ENCODE measurements at places on chromosomes 2 and 18.
A peak's percentile ranks its signal among the peaks of the same experiment; 100 is the strongest.

DNA sequence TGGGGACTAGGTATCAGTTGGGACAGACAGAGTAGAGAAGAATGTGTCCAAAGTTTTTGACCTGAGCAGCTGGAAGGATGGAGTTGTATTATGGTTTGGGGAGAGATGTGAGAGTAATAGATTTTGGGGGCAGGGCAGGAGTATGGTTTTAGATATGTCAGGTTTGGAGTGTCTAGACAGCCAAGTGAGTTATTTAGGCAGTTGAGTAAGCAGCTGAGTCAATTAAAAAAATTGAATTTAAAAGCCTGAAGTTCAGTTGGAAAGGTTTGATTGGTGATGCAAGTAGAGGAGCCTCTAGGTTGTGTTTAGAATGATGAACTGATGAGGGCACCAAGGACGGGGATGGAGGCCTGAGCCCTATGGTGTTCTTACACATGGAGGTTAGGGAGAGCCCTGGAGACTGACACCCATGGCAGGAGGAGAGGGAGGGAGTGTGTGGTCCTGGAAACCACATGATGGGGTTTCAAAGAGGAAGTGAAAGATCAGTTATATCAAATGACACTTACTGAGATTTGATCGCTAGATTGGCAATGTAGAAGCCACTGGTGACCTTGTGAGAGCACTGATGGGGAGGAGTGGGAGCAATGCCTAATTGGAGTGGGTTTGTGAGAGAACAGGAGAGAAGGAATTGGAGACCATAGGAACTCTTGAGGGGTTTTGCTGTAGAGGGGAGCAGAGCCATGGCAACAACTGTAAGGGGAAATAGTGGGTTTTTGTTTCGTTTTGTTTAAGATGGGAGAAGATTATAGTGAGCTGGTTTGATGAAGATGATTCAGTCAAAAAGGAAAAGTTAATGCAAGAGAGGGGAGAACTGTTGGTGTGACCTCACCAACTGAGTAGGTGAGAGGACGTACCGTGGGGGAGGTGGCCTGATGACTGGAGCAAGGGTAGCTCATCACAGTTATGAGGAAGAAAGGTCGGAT is 10.3 kb downstream of the ITGA6 start:
- no peak for DNase-seq

GRCh38 chr2:70161069-70161534 is 29.7 kb downstream of the C2orf42 start:
- no peak for DNase-seq

- peak; percentile 85 for DNase-seq
These were observed 39.5 kb upstream of the CYP1B1 start for GRCh38 chr2:38115216-38116032.

GRCh38 chr2:45011121-45011520 is 1.9 kb upstream of the SIX2 start:
- no peak for DNase-seq

DNA sequence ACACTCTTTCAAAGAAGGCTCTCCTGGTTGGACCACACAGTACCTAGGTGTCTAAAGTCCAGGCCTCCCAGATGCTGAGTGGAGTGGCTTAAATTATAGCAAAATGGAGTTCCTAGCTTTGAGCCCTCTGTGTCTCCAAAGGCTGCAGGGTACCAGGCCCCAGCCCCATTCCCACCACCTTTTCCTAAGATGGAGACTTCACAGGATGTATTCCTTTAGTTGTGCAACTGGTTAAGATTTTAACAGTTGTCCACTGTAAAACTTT is 4.9 kb downstream of the SMAD7 start:
- DNase-seq: no peak

- no peak for DNase-seq
These were observed 37.4 kb upstream of the PPP1R1C start for GRCh38 chr2:181948227-181948626.

- no peak for DNase-seq
These were observed 61.3 kb upstream of the HDAC4 start for GRCh38 chr2:239462191-239462515.

DNA sequence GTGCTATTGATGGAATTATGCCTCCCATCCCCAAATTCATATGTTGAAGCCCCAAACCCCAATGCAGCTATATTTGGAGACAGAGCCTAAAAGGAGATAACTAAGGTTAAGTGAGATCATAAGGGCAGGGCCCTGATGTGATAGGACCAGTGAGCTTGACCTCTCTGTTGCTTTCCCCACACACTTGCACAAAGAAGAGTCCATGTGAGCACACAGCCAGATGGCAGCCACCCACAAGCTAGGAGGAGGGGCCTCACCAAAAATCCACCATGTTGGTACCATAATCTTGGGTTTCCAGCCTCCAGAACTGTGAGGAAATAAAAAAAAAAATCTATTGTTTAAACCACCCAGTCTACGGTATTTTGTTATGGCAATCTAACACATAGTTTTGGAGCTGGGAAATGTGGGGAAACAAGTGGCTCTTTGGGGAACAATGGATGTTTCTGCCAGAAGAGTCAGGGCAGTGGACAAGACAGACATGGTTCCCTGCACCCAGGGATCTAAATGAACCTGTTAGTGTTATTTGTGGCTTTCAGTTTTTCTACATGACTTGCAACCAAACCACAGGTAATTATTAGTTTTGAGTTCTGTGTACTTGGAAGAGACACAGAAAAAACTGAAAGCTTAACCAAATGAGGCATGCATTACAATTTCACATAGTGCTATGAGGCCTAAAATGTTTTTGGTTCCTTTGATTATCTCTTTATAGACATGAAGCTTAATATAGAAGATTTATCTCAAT is 259.1 kb downstream of the LTBP1 start:
- no peak for DNase-seq

GRCh38 chr2:214865400-214865799 is 55.9 kb upstream of the BARD1 start:
- DNase-seq: no peak

DNA sequence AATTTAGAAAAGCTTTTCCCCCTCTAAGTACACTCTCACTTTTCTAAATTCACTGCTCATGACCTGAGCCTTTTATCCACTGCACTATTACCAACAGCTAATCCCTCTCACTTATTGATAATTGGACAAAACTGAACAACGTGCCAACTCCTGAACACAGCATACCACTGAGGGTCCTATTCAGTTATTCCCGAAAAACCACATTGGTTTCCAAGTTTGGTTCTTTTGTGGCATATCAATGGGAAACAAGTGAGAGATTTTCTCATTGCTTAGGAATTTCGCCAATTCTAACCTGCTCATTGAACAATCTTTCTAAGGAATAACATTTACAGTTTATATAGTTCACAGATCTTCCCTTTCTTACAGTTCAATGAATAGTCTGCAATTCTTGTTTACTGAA is 977.4 kb downstream of the TMEM182 start:
- DNase-seq: no peak

DNA sequence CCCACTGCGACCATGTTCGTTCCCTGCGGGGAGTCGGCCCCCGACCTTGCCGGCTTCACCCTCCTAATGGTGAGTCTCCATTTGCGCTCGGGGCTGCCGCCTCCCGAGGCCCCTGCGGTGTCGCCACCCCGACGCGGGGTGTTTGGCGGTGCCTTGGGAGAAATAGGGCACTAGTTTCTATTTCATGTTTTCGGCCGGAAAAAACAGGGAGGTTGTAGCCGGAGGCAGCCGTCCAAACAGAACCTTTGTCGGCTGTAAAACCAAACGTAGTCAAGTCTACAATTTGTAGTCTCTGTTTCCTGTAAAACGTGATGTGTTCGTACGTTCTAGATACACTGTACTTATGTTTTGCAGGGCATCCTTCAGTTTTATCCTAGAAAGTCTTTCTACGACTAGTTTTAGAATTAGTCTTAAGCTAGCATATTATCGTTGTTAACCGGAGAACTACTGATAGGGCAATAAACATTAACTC is 290 bp downstream of the PSMG2 start:
- no peak for DNase-seq

- DNase-seq: peak; percentile 57
These were observed 9.0 kb downstream of the DTNB start for GRCh38 chr2:25664183-25664964.

- DNase-seq: no peak
These were observed 99.9 kb downstream of the PARD3B start for GRCh38 chr2:204645018-204645773.

DNA sequence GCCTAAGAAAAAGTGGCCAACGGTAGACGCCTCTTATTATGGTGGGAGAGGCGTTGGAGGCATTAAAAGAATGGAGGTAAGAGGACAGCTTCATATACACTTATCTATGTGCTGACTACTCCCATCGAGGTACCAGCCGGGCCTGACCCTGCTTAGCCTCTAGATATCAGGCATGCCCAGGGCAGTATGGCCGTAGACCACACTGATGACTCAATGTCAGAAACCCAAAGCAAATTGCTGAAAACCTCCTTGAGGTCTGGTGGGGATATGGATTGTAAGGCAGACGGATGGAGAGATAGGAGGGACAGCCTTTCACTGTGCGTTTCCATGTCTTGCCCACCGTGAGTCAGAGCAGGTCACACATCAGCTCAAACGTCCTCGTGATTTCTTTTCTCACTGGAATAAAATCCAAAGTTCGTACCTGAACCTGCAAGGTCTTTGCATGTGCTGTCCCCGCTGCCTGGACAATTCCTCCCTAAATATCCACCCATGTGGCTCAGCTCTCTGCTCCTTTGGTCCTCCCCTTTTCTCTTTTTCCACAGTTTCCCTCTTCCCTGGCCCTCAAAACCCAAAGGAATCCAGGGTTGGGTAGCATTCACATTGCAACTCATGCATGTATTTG is 168.9 kb downstream of the ANTXR1 start:
- no peak for DNase-seq

- no peak for DNase-seq
These were observed 653 bp upstream of the ABI2 start for GRCh38 chr2:203327582-203327900.

GRCh38 chr2:142853912-142854311 is 23.6 kb upstream of the KYNU start:
- DNase-seq: no peak

DNA sequence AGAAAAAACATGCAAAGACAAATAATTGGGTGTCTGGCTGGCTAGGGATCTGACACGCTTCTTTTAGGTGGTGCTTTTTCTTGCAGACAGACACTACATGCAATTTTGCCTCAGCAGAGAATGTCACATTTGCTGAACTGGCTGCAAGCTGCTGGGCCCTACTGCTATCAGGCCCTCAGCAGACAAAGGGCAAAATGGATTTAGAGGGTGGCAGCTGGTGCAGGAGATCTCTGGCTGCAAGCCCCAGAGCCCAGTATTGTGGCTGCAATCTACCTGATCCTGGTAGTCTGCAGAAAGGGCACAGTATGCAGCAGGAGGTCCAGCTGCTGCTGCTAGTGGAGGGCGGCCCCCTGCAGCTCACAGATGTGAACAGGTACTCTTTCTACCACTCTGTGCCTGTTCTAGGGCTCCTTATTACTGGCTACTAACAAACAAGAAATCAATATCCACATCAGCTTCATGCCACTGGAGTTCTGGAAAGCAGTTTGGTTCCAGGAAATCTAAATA is 796.7 kb upstream of the CELF4 start:
- no peak for DNase-seq

DNA sequence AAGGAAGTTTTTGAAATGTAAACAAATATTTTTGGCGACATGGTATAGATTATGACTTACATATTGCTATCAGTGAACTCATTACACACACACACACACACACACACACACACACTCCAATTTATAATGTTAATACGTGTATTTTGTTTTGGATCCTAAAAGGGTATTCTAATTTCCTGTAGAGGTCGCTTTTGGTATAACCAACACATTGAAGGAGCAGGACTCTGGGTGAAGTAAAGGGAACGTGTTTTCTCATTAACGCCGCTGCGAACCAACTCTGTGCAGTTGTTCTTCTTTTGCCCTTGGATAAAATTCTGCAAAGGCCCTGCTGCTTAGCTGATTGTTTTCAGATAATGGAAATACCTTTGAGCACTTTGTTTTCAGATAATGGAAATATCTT is 190.4 kb downstream of the PMAIP1 start:
- DNase-seq: no peak

DNA sequence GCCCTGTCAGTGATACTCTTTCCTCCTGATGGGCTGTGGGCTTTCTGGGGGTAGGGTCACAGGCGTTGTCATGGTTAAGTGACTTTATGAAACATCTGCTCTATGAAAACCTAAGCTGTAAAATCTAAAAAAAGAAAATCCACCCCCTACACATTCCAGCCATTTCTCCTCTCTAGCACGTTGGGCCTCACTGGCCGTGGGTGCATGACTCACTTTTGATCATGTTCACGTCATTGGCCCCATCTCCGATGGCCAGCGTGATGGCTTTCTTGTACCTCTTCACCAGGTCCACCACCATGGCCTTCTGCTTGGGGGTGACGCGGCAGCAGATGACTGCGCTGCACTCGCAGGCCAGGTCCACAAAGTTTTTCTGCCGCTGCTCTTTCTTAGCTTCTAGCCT is 39.3 kb upstream of the NARS1 start:
- no peak for DNase-seq

DNA sequence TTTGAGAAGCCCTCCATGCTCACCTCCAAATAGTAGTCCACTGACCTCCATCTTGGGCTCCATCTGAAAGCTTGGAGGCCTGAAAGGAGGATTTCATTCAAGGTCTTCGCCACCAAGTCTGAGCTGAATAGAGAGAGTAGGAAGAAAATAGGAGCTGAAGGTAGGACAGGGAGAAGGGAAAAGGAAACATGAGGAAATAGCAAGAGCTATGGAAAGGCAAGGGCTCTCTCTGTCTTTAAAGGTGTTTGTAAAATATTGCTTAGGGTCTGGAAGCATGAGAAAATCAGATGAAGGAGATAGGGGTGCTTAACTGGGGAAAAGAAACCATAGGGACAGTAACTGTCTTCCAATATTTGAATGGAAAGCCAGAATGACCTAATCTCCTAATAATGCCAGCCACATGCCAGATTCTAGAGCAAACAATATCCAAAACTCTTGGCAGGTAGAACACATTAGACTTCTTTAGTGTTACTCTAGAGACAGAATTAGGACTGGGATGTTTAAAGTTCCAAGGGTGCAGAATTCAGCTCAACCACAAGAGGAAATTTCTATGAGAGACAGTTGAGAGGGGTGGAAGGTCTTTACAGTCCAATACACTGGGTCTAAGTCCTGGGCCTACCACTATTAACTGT is 67.4 kb downstream of the NAB1 start:
- DNase-seq: no peak

GRCh38 chr2:173673640-173674039 is 291.5 kb downstream of the SP3 start:
- no peak for DNase-seq

DNA sequence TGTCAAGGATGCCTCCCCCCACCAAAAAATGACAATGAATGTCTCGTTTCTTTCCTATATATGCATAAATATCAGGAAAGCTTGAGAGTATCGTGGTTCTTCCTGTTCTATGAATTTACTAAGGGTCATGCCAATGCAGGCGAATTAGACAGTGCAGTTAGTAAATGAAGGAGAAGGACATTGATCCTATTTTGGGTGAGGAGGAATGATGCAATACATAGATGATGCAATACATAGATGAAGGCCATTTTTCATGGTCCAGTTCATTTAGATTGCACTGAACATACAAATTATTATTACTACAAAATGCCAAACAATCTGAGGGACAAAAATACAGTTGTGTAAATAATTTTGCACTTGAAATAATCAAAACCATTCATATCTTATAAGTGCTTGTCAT is 1265.0 kb downstream of the LRP1B start:
- DNase-seq: no peak
